ENCODE measurements at places on chromosomes 16 and 17.

GRCh38 chr17:82436601-82437324 is 13.8 kb downstream of the CYBC1 start:
- DNase-seq, result no peak

- DNase-seq, result no peak
Measured at GRCh38 chr16:56277075-56277474, 85.8 kb downstream of the GNAO1 start.

GRCh38 chr17:75059369-75060345 is 12.6 kb downstream of the KCTD2 start:
- DNase-seq, result no peak

DNA sequence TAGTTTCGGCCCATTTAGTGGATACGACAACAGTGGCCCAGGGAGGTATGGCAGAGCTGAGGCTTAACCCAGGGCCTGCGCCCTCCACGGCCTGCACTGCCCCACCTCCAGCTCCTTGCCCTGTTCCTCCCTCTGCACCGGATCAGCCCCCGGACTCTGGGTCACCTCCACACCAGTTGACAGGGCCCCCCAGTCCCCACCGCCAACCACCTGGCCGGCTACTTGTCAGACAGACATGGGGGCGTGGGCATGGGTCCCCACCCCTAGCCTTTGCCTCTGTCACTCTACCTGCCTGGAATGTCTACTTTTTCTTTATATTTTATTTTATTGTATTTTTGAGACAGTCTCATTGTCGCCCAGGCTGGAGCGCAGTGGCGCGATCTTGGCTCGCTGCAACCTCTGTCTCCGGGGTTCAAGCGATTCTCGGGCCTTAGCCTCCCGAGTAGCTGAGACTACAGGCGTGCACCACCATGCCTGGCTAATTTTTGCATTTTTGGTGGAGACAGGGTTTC is 3.0 kb upstream of the ACTG1 start:
- no peak for DNase-seq

- DNase-seq, result no peak
Measured at GRCh38 chr17:81294512-81295030, 536 bp downstream of the SLC38A10 start.

DNA sequence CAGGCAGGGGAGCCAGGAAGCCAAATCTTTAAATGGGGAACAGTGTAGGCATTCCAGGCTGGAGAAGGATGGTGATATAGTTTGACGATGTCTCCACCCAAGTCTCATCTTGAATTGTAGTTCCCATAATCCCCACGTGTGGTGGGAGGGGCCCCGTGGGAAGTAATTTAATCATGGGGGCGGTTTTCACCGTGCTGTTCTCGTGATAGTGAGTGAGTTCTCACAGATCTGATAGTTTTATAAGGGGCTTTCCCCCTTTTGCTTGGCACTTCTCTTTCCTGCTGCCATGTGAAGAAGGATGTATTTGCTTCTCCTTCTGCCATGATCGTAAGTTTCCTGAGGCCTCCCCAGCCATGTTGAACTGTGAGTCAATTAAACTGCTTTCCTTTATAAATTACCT is 28.8 kb downstream of the GINS3 start:
- no peak for DNase-seq

DNA sequence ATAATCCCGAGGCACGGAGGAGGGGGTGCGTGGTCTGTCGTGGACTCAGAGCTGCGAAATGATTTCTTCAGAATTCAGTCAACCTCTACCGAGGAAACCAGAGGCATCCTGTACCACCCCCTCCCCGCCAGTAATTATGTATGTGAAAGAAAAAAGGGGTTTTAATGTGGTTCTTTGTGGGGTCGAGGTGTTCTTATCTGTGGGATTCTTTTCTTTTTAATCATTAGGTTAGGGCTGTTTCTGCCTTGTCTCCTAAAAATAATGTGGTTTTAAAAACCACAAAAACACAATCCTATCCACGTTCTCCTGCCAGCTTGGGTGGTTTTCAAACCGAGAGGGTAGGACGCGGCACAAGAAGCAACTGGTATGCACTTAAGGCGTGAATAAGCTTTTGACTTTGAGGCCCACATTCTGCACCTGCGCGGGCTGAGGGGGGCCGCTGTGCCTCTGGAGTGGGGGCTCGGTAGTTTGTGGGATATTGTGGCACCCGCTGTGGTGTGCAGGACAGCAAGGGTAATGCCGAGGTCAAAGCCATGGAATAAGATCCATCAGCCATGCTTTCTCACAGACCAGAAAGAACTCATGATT is 1.0 kb downstream of the SLC47A1 start:
- DNase-seq, result no peak

DNA sequence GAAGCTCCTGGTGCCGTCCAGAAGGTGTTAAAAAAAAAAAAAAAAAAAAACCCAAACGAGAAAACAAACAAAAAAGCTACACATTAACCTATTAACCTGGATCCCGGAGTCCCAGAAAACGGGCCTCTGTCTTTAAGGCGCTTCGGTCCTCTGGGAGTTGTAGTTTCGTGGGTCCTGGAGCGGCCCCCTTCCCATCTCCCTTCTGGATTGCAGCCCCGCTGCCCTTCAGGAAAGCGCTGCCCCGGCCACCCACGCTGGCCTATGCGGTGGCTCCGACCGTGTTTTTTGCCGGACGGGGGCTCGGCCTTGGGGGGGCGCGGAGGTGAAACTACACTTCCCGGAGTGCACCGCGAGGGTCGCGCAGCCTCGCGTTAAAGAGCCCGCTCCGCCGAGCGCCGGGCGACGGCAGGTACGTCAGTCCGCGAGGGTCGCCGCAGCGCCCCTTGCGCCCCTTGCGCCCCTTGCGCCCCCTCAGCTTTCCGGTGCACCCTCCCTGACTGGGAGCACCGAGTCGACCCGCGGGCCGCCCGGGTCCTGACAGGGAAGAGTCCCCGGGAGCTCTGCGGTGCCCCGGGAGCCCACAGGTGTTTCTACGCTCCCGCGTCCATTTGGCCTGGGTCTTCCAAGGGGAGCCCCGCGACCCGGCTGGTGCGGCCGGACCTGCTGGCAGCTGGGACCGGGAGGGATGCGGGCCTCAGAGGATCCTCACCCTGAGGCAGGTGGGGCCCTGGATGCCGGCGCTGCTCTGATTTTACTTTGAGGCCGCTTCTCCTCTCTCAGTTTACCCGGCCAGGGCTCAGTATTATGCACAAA is at the start of gene FCSK:
Gene FCSK, plus strand, starts transcription at position 374 of the 813 bp plus-strand sequence. CDS start 8,596 bp downstream, outside the sequence.
- peak; percentile 49 for DNase-seq

GRCh38 chr16:72025404-72026114 is 17.0 kb downstream of the DHODH start:
- DNase-seq, result no peak

- DNase-seq, result no peak
Measured at GRCh38 chr17:66306446-66306845, 4.0 kb downstream of the PRKCA start.

DNA sequence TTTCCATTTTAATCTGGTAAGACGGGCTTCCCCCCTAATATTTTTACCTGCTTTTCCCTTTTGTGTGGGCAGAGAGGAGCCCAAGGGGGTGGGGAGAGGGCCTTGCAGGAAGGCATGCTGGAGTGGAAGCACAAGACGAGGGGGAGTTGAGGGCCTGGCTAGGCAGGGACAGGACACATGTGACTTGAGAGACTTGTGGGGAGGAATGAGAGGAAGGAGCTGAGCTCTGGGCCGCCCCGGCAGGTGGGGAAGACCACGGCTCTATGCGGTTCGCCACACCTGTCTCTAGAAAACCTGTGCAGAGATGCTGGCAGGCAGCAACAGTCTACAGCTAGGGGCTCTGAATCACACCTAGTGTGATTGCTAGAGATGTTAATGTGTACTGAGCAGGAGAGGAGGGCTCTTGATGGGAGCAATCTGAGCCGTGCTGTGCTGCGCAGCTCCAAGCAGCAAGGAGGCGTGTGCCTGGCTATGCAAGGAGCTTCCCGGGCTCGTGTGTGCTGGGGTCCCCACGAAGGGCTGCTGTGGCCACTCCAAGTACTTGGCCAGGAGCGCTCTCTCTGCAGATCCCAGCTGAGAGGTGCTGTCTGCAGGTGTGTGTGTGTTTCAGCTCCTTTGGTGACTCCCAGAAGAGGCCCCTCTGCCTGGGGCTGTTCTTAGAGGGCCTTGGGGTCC is 50.2 kb downstream of the PDPK1 start:
- DNase-seq, result no peak

DNA sequence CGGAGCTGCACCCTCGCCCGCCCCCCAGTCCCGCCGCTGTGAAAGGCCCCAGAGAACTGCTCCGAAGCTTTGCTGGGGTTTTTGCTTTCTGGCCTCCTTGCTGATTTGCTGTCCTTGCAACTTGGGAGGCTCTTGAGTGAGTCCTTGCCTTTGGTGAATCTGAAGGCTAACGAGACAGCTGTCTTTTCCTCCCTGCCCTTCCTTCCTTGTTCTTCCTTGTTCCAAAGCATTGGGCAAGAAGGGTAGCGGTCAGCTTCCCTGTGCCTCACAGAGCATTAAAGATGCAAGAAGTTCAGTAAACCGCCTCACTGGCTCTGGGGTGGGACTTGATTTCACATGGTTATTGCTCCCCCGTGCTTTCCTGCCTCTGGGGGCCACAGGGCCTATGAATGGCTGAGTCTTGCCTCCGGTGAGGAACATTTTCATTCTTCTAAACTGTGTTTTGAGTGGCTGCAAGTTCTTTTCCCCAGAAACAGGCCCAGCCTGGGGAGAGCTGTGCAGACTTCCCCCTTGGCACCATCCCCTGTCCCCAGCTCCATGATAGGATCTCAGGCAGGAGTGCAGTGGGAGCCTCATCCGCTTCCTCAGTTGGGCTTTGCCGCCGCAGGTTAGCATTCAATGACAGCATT is 1.4 kb downstream of the YPEL2 start:
- no peak for DNase-seq

- no peak for DNase-seq
Measured at GRCh38 chr16:85608515-85608885, 4.6 kb upstream of the GSE1 start.

- no peak for DNase-seq
Measured at GRCh38 chr16:20735490-20735889, 6.1 kb downstream of the THUMPD1 start.

- DNase-seq, result no peak
Measured at GRCh38 chr17:37322106-37322505, 53.7 kb upstream of the C17orf78 start.

DNA sequence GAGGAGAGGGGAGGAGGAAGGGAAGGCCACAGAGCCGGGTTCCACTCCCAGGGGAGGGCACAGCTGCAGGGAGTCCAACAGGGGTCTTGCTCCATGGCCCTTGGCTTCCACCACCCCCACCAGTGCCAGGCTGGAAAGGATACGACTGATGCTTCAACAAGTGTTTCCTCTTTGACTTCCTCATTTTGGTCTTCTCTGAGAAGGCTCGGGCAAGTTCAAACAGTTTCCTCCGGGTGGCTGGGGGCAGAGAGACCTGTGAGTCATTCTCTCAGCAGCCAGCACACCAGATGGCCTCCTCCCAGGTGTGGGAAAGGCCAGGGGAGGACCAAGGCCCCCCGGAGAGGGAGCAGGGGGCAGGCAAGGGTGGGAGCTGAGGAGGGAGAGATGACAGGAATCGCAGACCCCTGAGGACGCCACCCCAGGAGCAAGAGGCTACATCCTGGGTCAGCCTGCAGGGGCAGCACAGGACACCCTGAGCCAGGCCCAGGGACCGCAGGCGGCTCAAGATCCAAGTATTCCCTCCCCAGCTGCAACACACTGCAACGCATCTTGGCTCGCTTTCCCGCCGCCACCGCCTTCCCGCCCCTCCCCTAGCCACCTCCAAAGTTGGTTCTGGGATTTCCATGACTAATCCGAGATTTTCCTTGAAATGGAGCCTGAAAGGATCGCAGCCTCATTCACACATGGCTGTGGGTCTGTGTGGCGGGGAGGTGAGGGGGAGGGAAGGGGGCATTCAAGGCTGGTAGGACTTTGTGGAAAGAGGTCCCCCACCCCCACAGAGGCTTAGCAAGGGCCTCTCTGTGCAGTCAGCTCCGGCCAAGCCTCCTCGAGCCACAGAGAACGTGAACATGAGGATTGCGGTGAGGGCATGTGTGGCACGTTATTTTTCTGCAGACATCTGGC is 18.4 kb upstream of the MRPS23 start:
- no peak for DNase-seq

- no peak for DNase-seq
Measured at GRCh38 chr16:12293017-12293618, 316.6 kb downstream of the SNX29 start.

DNA sequence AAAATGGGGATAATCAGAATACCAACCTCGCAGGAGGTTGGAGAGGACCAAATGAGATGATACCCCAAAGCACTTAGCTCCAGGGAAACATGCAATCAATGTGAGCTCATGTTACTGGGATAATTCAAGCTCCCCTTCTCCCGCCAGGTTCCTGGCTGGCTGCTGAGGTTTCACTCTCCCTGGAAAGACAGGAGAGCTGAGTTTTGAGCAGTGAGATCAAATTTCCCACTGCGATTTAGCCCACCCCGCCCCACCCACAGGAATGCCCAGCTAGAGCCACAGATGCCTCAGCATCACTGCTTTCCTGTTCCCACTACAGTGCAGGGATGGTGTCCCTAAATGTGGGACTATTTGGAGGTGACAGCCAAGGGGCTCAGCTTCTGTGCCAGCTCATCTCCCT is 56.7 kb downstream of the ZNF423 start:
- no peak for DNase-seq

All from activated T-cell treated with anti-CD3 and anti-CD28 coated beads for 4 hours (primary cell).